ENCODE measurements at places on chromosomes 12 and 14.

DNA sequence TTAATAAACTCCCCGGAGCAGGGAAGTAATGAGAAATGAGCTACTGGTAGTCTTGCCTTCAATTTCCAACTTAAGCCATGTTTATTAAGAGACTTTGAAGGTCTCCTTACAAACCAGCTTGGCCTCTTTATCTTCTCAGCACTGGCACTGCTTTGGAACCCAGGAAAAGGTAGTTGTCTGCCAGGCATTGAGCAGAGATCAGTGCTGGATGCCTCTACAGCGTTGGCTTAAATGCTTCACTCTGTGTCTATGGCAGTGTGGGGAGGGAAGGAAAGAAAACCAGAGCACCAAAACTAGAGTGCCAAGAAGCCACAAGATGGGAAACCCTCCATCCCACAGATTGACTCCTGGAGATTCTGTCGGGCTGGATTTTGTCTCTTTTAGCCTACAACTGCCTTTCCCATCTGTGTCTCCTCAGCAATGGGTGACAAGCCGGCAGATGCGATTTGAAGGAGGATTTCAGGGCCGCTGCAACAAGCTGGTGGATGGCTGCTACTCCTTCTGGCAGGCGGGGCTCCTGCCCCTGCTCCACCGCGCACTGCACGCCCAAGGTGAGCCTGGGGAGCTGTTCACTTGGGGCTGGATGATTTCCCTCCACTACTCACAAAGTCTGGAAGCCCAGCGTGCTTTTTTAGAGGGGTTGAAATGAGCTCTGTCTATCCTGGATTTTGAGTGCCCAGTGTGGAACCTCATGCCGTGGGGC, 57.3 kb downstream of the FNTB start:
- no peak for DNase-seq

GRCh38 chr14:68806526-68807147, 13.8 kb upstream of the ZFP36L1 start:
- no peak for DNase-seq

GRCh38 chr12:119448611-119449131, 114.1 kb downstream of the CCDC60 start:
- no peak for DNase-seq

DNA sequence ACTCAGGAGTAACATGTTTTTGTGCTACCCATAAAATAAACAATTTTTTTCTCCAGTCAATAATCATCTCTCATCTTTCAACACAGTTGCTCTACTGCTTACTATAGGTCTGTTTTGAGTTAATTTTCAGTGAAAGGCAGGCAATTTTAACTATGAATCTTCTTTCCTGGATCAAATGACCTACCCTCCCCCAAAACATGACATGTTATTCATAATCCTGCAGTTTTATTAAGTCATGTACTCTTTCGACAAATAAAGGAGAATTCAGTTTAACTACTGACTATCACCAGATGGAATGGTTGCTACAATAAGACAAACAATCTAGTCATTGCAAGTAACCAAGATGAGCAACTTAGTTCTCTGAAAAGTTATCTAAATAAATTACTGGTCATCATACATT, 106.0 kb upstream of the FAR2 start:
- DNase-seq, result no peak

DNA sequence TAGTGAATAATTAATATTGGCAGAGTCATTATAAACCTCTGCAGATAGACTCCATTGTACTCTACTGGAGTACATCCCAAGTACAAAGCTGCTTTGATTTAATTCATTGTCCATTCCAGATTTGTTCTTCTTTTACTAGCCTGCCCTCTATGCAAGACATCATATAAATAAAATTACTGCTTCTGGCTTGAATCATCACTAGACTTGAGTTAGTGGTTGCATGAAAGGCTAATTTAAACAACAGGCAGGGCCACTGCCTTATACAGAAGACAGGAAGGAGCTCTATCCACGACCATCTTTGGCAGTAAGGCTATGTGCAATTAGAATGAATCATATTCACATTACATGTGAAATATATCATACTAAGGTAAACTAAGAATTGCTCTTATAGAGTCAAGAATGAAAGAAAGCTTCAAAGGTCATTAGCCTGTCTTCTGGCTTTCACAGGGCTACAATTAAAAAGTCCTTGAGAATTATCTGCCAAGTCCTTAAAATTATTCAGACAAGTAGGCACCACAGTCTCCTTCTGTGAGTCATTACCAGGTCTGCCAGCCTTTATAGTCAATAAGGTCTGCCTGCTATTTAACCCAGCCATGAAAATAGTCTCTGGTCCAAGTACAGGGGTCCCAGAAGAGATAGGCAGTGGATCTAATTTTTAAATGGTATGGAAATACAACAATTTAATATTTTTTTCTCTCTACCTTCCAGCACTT, 631.8 kb downstream of the TMTC2 start:
- no peak for DNase-seq
